NCI-H1092 (cell line): ENCODE measurements at places on chromosomes 4 and X.

DNA sequence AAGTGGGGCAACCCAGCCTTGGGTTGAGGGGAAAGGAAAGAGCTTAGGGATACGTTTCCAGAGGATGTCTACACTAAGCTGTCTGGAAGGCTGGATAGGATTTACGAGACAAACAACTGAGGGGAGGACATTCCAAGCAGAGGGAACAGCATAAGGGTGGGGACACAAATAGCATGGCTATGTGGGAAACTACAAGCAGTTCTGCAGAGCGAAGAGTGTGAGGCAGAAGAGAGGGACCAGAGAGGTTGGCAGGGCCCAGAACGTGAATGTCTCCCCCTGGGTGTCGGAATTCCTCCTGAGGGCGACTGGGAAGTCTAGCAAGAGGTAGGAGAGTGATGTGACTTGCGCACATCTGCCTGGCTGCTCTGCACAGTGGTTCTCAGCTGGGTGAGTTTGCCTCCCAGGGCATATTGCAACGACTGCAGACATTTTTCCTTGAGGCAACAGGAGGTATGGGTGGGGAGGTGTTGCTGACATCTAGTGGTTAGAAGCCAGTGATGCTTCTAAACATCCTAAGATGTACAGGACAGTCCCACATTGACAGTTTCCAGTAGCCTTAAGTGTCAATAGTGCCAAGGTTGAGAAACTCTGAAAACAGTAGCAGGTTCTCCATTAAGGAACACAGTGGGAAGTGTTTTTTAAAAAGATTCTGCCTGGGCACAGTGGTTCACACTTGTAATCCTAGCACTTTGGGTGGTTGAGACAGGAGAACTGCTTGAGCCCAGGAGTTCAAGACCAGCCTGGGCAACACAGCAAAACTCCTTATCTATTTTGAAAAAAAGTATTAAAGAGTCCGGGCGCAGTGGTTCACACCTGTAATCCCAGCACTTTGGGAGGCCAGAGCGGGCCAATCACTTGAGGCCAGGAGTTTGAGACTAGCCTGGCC, 9.2 kb downstream of the NDUFA1 start:
- peak; percentile 19 for DNase-seq

GRCh38 chr4:94741304-94741703, 16.5 kb upstream of the BMPR1B start:
- DNase-seq: no peak

DNA sequence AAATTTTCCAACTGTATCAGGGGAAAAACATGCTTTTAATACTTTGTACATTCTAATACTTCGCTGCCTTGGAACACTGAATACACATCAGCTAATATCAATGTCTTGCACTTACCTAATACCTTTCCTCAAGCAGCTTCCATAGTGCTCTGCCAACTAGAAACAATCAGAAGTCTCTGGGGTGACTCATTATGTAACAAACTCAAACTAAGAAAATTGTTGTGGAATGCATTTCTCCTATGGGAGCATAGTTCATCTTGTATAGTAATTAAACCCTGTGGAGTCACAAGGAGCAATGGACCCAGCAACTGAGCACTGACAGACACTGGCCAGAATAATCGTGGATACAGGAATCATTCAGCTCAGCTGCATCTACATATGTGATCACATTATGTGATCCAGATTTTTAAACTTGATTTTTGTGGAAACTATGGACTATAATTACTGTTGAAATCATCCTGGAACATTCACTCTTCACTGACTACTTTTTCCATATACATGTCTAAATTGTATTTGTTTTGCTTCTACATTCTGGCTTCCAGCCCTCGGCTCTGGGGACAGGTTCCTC, 496.9 kb downstream of the TMA16 start:
- no peak for DNase-seq

DNA sequence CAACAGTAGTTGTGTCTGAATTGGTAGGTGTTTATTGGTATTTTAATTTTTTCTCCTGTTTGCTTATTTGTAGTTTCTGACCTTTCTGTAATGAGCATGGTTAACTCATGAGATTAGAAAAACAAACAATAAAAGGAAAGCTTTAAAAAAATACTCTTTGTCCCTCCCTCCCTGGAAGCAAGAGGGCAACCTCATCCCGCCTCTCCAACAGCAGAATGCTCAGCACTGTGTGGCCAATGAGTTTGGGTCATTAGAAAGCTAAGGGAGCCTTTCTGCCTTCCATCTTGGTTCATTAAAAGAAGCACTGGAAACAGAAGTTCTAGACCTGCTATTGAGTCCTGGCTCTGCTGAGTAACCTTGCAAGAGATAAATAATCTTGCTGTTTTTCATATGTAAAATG, 33.9 kb downstream of the TRPC5 start:
- DNase-seq: no peak

DNA sequence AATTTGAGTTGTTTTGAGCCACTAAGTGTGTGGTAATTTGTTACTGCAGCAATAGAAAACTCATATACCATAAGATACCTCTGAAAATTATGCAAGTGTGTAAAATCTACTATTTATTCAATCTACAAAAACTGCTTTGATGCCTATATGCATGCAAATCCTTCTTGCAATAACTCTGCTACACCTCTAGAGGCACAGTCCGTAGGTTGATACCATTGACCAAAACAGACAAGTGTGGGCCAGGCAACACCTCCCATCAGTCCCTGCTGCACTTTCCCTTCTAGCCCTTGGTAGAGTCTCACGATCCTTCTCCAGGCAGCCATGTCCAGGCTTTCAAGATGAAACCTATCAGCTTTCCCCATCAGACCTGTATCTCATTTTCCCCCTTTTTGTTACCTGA, 48.8 kb upstream of the FAM9A start:
- DNase-seq: no peak

- no peak for DNase-seq
These were observed 35.1 kb downstream of the CYTL1 start for GRCh38 chr4:4984186-4984585.

GRCh38 chr4:1191621-1192020, 19.2 kb upstream of the SPON2 start:
- no peak for DNase-seq

- DNase-seq: no peak
These were observed 125.8 kb upstream of the UNC5C start for GRCh38 chr4:95674521-95674981.

GRCh38 chr4:180840142-180840541, 1403.1 kb upstream of the TENM3 start:
- DNase-seq: no peak

DNA sequence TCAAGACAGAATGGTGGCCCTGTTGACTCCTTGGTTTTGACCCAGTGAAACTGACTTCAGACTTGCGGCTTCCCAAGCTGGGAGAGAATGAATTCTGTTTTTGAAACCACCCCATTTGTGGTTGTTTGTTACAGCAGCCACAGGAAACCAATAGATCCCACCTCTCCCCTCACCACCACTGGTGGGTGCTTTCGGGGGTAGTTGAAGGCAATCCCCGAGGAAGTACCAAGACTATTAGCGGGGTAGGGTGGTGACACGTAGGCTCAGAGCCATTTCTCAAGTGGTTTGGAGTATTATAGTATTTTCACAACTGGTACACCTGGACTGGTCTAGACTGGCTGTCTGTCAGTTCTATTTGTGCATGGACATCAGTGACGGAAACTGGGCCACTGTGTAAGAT, 189.1 kb upstream of the RBPJ start:
- DNase-seq: no peak

- no peak for DNase-seq
These were observed 32.9 kb upstream of the PRPS2 start for GRCh38 chrX:12758291-12758690.

- no peak for DNase-seq
These were observed 162.4 kb downstream of the UNC5C start for GRCh38 chr4:95386410-95386809.
